Activated naive CD4-positive, alpha-beta T cell treated with anti-CD3 and anti-CD28 coated beads, Interleukin-2, amount 50 U/mL, for 16 hours (primary cell): ENCODE measurements at places on chromosomes 7 and 10.

DNA sequence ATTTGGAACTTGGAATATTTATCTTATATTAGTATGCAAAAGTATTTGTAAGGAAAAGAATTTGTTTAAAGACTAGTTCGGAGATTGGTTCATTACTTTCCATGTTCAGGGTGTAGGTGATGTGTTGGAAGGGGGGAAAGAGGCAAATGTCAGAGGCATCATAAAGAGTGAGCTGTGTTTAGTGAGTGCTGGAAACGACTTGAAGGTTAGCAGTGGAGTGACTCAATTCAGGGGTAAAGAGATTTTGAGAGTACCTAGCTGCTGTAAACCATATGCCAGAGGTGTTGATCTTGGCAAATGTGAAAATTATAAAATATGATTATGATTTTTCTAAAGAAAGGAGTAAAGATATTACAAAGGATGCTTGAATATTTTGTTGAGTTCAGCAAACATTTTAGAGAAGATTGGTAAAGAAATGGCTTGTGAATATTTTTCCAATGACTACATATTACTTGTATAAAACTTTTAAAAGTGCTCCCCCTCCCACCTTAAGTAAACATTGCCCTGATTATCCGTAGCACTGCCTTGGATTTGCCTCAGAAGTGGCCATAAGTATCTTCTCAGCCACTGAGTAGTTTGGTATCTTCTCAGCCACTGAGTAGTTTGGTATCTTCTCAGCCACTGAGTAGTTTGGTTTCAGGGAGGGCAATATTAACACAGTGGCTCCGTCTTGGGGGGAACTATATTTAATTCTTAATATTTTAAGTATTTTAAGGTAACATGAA lies 51.5 kb downstream of the ZNRF2 start:
- DNase-seq, result no peak

GRCh38 chr10:69065406-69066361 lies 22.2 kb upstream of the SRGN start:
- DNase-seq, result peak; percentile 24

- DNase-seq, result no peak
Observed at GRCh38 chr10:114291516-114291915, 52.5 kb downstream of the VWA2 start.

- DNase-seq, result no peak
Observed at GRCh38 chr7:65338346-65338745, 35.3 kb upstream of the ZNF92 start.

DNA sequence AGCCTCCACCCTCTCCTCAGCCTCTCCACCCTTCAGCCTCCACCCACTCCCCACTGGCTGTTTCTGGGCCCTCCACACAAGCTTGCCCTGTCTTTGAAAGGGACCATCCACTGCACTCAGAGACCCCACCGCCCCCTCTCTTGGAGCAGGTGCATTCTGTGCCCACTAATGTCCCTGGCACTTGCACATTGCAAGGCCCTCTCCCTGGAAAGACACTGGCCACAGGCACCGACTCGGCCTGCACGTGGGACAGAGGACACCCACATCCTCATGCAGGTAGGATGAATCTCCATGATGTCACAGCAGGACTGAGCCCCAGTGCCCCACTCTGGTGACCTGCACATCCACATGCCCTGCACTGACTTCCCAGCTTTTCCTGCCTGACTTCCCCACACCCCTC lies 36.8 kb upstream of the EBF3 start:
- DNase-seq, result no peak

DNA sequence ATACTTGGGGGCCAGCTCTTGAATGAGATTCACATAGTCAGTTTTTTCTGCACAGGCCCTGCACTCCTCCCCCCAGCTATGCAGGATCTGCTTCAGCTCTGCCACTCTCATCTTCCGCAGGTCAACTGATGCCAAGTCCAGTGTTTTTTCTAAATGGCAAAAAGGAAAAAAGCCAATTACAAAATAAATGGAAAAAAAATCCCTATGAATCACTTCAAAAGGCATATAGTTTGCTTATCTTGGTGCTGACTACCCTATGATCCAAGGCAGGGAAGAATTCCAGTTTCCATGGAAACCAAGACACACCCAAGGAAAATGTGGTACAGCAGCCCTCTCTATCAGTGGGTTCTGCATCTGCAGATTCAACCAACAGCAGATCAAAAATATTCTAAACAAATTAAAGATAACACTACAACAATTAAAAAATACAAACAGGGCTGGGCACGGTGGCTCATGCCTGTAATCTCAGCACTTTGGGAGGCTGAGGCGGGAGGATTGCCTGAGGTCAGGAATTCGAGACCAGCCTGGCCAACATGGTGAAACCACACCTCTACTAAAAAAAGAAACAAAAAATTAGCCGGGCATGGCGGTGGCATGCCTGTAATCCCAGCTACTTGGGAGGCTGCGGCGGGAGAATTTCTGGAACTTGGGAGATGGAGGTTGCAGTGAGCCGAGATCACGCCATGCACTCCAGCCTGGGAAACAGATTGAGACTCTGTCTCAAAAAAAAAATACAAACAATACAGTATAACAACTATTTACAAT lies 17.6 kb downstream of the CDNF start:
- DNase-seq, result no peak

DNA sequence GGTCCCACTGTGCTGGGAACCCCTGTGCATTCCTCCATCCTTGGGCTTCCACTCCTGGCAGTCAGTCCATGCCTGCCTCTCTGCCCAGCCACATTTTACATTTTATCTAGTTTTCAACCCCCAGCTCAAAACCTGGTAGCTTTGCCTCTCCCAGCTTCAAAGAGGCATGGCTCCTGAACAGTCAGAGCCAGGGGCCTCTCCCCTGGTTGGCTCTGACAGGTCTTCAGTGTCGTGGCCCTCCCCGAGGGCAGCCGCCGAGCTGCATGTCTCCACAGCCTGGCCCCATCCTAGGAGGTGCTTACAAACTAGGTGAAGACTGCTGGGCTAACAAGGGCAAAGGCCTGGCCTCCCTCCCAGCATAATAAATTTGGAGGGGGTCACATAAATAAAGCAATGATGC lies 14.8 kb downstream of the COBL start:
- no peak for DNase-seq

DNA sequence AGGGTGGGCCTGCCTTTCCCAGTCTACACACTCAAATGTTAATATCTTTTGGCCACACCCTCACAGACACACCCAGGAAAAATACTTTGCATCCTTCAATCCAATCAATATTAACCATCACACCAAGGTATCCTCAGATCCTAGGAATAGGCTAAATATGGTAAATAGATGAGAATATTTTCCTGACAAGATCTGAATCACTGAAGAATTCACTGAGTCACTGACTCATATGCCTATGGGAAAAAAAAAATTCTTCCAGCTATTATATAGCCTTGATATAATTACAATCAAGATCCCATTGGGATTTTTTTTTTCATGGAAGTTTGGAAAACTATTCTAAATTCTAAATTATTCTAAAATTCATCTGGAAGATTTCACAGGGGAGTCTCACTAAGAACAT lies 65.8 kb downstream of the INHBA start:
- no peak for DNase-seq

GRCh38 chr10:60497364-60497763 lies 107.7 kb upstream of the ANK3 start:
- DNase-seq, result no peak

- no peak for DNase-seq
Observed at GRCh38 chr10:48653347-48653746, 31.3 kb upstream of the WDFY4 start.

DNA sequence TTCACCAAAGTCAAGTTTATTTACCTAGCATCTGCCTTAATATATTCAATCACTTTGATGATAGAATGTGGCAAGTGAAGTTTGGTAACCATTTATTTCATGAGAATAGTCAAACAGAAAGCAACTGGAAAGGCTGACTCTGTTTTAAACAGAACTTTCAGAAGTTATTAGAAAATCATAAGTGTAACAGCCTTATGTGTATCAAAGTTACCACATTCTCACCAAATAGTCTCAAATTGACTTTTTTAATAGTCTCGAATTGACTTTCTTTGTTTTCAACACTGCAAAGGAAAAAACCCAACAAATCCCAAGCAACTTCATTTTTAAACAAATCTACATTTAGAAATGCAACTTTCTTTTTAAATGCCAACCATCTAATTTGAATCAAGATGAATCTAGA lies 29.5 kb downstream of the NAMPT start:
- DNase-seq, result no peak

- DNase-seq, result no peak
Observed at GRCh38 chr7:26584326-26584725, 280.1 kb downstream of the SKAP2 start.

DNA sequence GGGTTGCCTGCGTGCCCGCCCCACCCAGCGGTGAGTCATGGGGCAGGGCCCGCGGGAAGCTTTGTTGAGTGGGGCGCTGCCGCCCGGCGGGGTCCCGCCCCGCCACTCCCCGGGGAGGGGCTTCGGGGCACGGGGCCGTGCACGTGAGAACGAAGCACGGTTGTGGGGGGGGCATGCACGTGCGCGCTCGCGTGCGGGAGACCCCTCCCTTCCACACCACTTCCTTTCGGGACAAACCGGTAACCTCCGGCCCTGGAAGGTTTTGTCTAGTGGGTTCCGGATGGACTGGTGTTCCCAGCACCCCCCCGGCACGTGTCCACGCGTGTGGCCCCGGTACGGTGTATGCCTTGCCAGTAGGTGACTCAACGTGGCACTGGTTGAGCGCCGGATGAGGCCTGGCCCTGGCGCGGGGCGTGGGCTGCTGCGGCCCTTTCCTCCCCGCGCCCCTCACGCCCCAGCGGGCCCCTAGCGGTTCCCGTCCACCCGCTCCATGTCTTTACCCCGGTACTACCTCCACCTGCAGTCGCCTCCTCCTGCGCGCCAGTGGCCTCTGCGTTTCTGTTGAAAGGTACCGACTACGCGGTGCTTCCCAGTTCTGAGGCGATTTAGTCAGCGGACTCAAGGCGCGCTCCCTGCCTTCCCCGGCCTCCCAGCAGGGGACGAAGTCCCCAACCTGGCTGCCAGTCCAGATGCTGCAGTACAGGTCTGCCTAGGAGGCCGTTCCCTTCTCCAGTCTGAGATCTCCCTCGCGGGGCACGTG lies 3.1 kb downstream of the ADIRF start:
- peak; percentile 86 for DNase-seq

DNA sequence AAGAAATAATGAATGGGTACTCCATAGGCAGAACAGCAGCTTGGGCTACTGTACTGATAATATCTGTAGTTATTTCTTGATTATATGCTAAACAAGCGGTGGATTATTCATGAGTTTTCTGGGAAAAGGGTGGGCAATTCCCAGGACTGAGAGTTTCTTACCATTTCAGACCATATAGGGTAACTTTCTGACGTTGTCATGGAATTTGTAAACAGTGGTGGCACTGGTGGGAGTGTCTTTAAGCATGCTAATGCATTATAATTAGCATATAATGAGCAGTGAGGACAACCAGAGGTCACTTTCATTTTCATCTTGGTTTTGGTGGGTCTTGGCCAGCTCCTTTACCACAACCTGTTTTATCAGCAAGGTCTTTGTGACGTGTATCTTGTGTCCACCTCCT lies 399.7 kb downstream of the CDC14C start:
- no peak for DNase-seq

- DNase-seq, result no peak
Observed at GRCh38 chr10:69899727-69900595, 98.3 kb downstream of the COL13A1 start.

DNA sequence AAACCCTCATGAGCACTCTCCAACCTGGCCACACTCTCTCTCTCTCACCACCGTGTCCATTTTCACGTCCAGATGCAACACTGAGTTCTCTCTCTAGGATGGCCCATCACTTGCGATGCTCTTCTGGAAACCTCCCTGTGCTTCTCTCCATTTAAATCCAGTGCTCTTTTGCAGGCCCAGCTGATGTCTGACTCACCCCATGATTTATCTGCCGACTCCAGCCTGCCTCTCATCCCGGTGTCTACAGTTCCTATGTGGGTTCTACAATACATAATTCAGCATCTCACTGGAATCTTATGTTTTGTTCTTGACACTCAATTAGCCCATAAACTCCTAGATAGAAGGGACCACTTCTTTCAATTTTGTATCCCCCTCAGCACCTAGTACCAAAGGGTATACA lies 5.0 kb downstream of the TPK1 start:
- DNase-seq, result no peak

DNA sequence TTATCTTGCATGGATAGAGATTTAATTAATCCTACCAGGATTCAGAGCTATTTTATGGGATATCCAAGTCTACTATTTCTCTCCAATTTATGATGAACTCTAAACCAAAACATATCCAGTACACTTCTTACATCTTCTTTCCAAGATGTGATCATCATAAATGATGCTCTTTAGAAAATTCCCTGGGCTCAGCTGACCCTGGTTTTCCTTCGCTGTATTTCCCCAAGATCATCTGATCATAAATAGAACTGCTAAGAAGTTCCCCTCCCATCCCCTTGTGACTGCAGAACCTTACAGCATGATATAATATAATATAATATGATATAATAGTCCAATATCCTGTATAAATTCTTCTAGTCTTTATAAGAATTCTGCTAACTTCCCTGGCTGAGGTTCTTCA lies 114.6 kb upstream of the LYZL2 start:
- no peak for DNase-seq

GRCh38 chr7:31873816-31874597 lies 187.0 kb downstream of the PPP1R17 start:
- DNase-seq, result no peak

GRCh38 chr7:150945853-150946420 lies 32.2 kb downstream of the KCNH2 start:
- DNase-seq, result no peak

DNA sequence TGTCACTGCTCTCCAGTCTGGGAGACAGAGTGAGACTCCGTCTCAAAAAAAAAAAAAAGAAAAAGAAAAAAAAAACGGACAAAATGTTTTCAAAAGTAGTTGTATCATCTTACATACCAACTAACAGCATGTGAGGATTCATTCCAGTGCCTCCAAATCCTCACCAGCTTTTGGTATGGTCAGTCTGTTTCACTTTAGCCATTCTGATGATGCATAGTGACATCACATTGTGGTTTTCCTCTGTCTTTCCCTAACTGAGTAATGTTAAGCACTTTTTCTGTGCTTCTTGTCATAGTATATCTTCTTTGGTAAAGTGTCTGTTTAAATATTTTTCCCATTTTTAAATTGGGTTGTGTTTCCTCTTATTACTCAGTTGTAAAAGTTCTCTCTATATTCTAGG lies 251.4 kb upstream of the CTBP2 start:
- no peak for DNase-seq

GRCh38 chr10:98186681-98187080 lies 52.2 kb downstream of the R3HCC1L start:
- DNase-seq, result no peak

DNA sequence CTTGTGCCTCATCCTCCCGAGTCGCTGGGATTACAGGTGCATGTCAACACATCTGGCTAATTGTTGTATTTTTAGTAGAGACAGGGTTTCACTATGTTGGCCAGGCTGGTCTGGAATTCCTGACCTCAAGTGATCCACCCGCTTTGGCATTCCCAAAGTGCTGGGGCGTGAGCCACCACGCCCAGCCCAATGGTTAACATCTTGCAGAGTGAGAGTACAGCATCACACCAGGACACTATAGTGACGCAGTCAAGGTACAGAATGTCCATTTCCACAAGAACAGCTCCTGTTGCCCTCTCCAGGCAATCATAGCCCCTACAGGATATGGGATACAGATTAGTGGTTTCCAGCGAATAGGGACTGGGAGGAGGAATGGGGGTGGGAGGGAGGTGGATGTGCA lies 34.0 kb downstream of the MYO1G start:
- no peak for DNase-seq

- DNase-seq, result no peak
Observed at GRCh38 chr7:31679574-31680305, 7.3 kb upstream of the PPP1R17 start.
